Subcutaneous adipose tissue (tissue), 4 donors: ENCODE measurements at places on chromosomes 7 and 10. TPM values are rescaled to one million over a fixed set of nuclear protein-coding genes. Genes with fewer than 3 reads are reported as not detected.

Gene SPDYE6
- total RNA-seq, result not detected

Gene MRPS17
- 10.1 TPM for total RNA-seq

Gene AKR1C8
- 1.5 TPM for total RNA-seq

Gene UCN3
- total RNA-seq, result not detected

Gene PLA2G12B
- total RNA-seq, result not detected

Gene FAM24A
- total RNA-seq, result not detected

Gene ACTR3C
- total RNA-seq, result 0.38 TPM

Gene ZNF800
- total RNA-seq, result 57.7 TPM

Gene ODAD2
- total RNA-seq, result not detected

Gene TUBB8
- not detected for total RNA-seq

Gene GPR15LG
- not detected for total RNA-seq

Gene GBX1
- not detected for total RNA-seq

Gene HPS6
- total RNA-seq, result 18.7 TPM

Gene FEZF1
- total RNA-seq, result not detected

Gene ALDH18A1
- total RNA-seq, result 19.2 TPM

Gene CPA5
- total RNA-seq, result not detected

Gene UNCX
- total RNA-seq, result not detected

Gene AQP1
- total RNA-seq, result 192 TPM

Gene TMEM273
- 38.1 TPM for total RNA-seq

Gene KIF11
- 0.94 TPM for total RNA-seq

Gene TRPV6
- not detected for total RNA-seq

Gene LMBR1
- 60.2 TPM for total RNA-seq

Gene RAMP3
- total RNA-seq, result 166 TPM

Gene CLCN1
- total RNA-seq, result not detected

Gene NEUROD6
- total RNA-seq, result not detected

Gene SSBP1
- total RNA-seq, result 82.6 TPM

Gene LRMDA
- total RNA-seq, result 92.1 TPM

Gene TSPAN12
- 11.1 TPM for total RNA-seq

Gene FIS1
- total RNA-seq, result 193 TPM

Gene CCDC172
- not detected for total RNA-seq

Gene FAM20C
- 21.0 TPM for total RNA-seq

Gene MRLN
- not detected for total RNA-seq

Gene FOXI2
- 0.22 TPM for total RNA-seq

Gene C10orf105
- not detected for total RNA-seq

Gene MRC1
- total RNA-seq, result 207 TPM

Gene RNF148
- 2.2 TPM for total RNA-seq

Gene TMEM176B
- 11.3 TPM for total RNA-seq

Gene ASZ1
- total RNA-seq, result not detected

Gene ASAH2
- total RNA-seq, result not detected

Gene SEC61G
- total RNA-seq, result 177 TPM

Gene PIP
- not detected for total RNA-seq

Gene MEOX2
- 10.7 TPM for total RNA-seq

Gene PLXNA4
- total RNA-seq, result 46.1 TPM

Gene TEX36
- not detected for total RNA-seq

Gene RPEL1
- total RNA-seq, result not detected

Gene CFAP46
- total RNA-seq, result not detected

Gene CARD11
- 1.2 TPM for total RNA-seq

Gene HMX3
- not detected for total RNA-seq

Gene ASB10
- not detected for total RNA-seq

Gene VSTM2A
- total RNA-seq, result not detected

Gene MNX1
- not detected for total RNA-seq

Gene RTKN2
- total RNA-seq, result 0.57 TPM

Gene SSC4D
- total RNA-seq, result 1.9 TPM
